ENCODE measurements at places on chromosomes 7 and 10.

DNA sequence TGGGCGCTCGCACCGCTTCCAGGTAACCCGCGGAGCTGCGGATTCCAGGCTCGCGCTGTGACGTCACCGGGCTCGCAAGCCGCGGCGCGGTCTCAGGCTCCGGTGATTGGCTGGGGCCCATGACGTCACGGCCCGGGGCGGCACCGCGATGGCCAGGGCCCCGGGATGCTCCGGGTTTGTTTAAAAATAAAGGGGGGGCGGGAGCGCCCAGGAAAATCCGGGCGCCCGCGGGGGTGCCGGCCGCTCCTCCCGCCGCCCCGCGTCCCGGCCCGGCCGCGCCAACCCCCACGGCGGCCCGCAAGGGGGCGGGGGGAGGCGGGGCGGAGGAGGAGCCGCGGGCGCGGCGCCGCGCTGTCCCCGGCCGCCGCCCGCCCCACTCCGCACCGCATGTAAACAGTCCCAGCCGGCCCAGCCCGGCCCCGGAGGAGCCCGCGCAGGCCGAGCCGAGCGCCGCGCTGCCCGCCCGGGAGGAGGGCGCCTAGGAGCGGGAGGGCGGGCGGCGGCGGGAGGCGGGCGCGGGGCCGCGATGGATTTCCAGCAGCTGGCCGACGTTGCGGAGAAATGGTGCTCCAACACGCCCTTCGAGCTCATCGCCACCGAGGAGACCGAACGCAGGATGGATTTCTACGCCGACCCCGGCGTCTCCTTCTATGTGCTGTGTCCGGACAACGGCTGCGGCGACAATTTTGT lies at the start of gene MTURN:
TSS of gene MTURN (plus strand) at position 376 of the 690 bp plus-strand sequence. CDS start at position 527, 151 bp downstream.
- DNase-seq: peak; percentile 77

DNA sequence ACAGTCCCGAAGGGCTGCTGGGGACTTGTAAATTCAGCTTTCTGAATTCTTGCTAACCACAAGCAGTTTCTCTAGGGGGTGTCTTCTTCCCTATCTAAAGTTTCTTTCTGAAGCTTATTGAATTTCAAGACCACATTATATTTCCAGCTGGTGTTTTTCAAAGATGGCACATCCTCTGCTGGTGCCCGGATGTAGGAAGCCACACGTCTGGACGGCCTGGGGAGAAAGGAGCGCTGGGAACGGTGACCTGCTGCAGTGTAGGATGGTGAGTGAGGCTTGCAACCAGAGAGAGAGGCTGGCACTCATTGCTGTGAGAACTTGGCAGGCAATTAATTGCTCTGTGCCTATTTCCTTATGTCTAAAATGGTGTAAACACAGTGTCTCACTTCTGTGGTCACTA lies 776.4 kb downstream of the TYW1 start:
- DNase-seq: no peak

DNA sequence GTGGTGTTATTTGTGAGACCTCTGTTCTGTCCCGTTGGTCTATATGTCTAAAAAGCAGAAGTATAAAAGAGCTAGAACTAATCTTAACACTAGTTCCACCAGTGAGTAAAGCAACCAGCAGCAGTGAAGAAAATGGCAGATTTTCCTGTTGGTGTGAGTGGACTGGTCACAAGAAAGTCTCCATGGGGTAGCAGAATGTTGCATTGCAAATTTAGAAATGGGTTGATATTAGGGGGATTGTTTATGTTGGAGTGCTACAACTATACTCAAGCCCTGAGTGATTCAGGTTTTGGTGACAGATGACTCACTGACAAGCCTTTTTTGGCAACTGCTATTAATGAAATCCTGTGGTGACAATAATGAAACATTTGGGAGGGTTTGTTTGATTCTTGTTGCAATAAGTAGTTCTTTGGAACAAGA lies 5.6 kb downstream of the AVL9 start:
- no peak for DNase-seq

GRCh38 chr7:113142385-113143119 lies 24.2 kb upstream of the SMIM30 start:
- DNase-seq: no peak

GRCh38 chr7:120233338-120233737 lies 39.6 kb upstream of the KCND2 start:
- DNase-seq: no peak

DNA sequence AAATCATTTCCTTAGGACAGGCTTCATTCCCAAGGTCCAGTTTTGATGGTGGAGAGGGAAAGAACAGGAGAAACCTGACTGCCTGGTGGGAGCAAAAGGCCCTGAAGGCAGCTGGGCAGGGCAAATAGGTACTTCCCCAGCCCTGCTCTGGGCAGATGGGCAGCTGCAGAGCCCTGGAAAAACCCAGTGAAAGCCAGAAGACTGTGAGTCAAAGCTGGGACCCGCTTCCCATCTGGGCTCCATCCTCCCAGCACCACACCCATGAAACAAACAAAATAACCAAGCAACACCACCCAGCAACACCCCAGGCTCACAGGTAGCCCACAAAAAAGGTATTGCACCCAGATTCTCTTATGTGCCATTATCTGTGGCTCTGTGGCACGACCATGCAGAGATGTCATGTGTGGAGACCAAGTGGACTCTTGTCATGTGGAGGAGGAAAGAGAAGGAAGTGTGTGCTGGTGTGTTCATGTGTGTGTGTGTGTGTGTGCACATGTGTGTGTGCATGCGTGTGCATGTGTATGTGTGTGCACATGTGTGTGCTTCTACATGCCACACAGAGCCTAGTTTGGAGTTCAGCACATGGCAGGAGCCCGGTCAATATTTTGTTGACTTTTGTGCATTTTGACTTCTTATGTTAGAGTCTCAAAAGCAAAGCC lies 9.8 kb downstream of the CLRN3 start:
- no peak for DNase-seq

- DNase-seq: no peak
Observed at GRCh38 chr10:88490231-88490980, 92.7 kb downstream of the RNLS start.

DNA sequence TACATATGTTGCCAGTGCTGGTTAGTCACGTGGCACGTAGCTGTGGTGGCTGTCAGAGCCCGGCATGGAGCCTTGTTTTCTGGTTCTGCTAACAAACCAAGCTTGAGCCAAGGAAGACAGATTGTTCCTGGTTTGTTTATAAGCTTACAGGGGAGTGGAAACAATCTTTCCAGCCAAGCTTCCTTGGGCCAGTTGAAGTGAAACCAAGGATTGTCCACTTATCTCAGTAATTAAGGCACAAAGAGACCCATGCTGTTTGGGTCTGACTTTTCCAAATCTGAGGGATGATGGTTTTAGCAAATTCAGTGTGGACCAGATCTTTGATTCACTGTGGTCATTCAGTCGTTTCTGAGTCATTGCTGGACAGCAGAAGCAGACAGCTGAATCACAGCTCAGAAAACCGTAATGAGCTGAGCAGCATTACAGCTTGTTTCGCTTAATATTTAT lies 297.3 kb upstream of the COBL start:
- DNase-seq: no peak

DNA sequence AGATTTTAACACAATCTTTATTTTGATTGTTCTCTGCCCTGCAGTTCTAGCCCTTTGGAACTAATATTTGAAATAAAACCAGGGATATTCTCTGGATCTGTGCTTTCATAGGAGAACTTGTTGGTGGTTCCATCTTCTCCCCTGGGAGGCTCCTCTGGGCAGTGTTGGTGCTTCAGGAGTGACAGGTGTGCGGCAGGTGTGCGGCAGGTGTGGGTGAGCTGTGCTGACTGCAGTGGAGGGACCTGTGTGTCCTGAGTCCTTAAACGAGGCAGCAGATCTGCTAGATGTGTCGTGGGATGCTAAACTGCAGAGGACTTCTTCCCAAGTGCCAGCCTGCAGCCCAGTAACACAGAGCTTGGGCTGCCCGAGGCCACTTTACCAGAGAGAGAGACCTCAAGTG lies 98.4 kb downstream of the LYZL1 start:
- DNase-seq: no peak

DNA sequence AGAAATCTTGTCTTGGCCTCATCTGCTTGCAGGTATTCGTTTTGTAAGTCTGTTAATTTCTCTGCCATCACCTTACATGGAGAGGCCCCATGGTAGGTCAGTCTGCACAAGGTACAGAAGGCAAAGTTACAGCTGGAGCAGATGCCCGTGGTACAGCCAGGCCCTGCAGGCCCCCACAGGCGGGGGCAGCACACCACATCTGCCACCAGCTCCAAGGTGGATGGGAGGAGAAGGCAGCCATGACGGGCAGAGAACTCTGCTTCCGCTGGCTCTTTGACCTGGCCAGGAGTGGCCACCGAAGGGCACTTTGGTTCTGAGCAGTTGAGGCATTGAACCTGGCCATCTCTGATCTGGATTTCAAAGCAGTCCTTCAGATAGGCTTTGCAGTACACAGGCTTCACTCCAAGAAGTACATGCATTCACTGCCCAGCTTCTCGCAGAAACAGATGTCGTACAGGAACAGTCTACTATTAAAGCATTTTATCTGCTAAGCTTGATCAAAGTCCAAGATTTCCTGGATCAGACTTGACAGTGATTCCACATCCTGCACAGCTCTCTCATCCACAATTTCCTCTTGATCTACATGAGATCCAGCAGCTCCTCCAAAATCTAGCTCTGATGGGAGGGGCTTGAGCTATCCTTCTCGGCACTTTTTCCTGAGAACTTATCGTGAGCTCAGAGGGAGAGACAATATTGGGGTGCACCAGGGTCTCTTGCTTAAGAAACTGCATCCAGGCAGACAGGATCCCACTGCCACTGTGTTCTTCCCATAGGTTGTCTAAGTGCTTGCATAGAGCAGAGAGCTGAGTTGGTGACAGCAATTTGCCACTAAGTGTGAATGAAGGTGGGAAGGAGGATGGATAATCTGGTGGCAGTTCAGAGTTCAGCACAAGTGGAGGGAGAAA lies 120.7 kb downstream of the TRRAP start:
- no peak for DNase-seq

DNA sequence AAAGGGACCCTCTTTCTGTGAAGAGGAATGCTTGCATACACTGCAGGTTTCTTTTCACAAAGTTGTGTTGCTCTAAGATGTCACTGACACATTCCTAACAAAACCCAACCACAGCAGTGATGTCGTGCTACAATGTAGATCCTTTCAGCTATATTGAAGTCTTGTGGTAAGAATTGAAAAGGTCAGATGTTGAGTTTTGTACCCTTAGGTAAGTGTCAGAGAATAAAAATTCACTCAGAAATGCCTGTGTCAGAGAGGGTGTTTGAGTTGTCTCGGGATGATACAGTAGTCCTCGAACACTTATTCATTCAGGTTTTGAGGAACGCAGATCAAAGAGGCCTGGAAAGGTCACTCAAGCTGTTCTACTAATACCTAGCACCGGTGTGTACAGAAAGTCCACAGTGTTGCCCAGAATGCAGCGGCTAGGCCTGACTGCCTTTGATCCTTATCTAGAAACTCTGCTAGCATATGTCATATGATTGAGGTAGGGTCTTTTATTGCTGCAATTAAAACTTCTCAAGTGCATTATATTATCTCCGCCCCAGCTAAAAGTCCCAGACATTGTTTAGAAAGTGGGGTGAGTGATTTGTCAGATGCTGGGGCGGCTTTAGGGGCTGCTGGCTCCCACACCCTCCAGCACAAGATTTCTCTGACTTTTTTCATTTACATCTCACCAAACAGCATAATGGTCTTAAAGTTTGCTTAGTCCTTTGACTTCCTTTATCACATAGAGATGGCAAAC lies 26.0 kb downstream of the RNF32 start:
- no peak for DNase-seq

GRCh38 chr7:131015657-131015958 lies 281.6 kb upstream of the KLF14 start:
- no peak for DNase-seq

Data from DMS 273 treated with DMSO at 0.1 percent for 48 hours (cell line).